ENCODE measurements at places on chromosomes 2 and 18.

DNA sequence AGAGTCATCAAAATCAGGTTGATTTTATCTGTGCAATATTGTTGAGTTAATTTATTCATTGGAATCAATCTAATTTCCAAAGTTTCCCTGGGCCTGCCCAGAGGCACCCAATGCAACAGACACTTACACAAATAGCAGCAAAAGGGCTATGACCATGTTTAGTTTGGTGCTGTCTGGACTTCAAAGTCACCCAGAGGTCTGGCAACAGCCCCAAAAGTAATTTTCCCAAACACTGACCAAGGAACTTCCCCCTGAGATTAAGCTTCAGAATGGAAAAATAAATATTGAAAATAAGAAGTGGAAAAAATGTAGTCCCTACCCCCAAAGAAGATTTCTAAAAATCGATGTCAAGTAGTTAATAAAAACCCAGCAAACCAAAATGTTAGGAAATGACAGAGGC, 70.9 kb upstream of the RNF152 start:
- no peak for DNase-seq

DNA sequence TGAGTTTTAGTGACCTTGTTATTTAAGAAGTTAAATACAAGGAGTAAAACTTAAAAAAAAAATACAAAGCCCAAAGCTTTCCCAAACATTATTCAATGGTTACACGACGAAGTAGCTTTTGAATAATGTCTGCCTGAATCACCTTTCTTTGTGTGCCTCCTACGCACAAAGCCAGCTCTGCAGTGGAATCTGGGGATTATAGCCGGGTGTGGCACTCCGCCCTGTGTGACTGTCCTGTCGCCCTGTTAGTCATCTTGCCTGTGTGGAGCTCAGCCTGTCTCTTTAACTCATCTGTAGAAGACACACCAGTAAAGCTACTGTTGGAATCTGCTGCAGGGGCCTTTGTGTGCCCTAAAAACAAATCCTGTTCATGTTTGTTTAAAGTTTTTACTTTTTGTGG, 79.4 kb upstream of the TCF7L1 start:
- no peak for DNase-seq

- no peak for DNase-seq
These were observed 360.8 kb downstream of the RBM43 start for GRCh38 chr2:150900913-150901312.

GRCh38 chr2:36785179-36785795, 88.8 kb downstream of the VIT start:
- peak; percentile 2 for DNase-seq

DNA sequence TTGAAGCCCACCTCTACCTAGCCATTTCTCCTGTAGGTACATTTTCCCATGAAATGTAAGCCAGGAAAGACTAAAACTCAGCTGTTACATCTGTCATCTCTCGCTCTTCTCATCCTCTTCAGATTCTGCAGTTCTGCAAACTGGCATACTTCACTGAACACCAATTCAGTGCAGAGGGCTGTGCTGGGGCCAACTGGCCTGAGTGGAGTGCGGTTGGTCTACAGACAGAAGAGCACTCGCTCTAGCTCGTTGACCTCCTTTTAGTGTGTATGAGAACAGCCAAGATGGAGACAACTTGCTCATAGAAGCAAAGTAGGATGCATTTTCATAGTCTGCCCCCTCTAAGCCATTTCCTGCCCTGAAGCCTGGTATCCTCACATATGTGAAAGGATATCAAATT, 862.6 kb downstream of the BCL11A start:
- no peak for DNase-seq

DNA sequence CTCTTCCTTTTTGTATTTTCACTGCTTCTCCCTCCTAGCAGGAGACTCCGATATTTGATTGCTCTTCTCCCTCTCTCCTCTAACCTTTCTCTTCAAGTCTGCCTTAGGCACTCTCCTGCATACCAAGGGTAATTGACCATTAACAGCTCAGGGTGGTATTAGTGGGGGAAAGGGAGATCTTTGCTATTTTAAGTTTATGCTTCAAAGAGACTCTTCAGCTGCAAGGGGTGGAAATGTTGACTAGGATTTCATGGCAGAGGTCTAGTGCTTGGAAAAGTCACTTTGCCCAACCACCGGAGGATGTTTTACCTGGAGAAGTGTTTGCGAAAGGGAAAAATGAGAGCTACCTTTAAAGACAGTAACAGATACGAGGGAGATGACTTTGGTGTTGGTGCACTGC, 453.7 kb downstream of the SLC4A3 start:
- no peak for DNase-seq

DNA sequence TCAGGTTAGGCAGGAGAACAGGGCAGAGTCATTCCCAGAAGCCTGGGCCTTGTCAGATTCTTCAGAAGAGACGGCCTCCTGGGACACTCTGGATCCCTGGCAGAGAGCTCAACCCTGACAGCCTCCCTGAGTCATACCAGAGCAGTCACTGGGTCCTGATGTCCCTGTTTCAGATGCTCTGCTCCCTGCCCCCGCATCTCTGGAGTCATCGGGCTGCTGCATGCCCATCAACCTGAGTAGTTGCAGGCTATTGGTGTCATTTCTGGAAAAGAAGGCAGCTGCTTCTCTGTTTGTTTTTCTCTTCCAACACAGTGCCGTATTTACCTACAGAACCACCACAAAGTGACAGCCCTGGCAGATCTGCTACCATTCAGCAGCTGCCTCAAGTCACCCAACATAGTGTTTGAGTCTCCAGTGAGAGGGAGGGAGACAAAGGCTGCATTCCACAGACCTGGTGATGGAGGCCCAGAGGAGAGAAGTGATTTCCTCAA, 145.1 kb downstream of the B3GNT2 start:
- no peak for DNase-seq

DNA sequence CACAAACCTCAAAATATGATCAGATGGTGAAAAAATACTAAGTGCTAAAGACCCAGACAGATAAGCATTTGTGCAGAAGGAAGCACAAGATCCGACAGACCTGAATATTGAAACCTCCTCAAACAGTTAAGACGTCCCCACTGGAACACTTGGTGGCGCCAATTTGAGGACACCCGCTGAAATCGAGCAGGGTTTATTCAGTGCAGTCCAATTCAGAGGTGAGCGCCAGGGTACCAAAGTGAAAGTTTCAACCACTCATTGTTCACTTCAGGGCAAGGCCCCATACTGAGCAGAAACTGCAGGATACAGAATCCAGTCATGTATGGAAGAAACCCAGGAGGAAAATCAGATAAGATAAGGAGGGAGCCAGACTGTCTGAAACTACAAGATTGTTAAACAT, 417.6 kb downstream of the LRRTM4 start:
- peak; percentile 48 for DNase-seq

- no peak for DNase-seq
These were observed 189.1 kb upstream of the COL3A1 start for GRCh38 chr2:188785061-188785460.

DNA sequence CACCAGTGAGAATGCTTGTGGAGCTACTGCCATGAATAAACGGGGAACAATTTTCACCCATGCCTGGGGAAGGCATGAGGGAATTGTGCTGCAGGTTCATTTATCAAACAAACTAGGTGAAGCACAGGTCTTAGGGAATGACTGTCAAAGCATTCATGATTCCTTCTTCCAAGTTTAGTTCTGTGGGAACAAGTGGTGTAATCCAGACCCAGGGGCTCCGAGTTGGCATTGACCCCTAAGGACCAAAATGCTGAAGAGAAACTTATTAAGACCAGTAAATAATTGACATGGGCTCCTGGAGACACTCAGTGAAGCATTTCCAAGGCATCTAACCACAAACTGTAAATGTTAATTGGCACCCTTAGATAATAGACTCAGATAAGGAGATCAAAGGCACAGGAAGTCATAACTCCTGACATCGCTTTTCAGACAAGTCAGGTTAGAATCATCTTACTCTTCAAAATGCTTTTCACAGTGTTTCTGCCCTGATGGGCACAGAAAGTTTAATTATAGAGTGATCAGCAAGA, 96.9 kb downstream of the SPP2 start:
- no peak for DNase-seq

Data from H4 (cell line).